ENCODE measurements at places on chromosomes 1 and 21.

DNA sequence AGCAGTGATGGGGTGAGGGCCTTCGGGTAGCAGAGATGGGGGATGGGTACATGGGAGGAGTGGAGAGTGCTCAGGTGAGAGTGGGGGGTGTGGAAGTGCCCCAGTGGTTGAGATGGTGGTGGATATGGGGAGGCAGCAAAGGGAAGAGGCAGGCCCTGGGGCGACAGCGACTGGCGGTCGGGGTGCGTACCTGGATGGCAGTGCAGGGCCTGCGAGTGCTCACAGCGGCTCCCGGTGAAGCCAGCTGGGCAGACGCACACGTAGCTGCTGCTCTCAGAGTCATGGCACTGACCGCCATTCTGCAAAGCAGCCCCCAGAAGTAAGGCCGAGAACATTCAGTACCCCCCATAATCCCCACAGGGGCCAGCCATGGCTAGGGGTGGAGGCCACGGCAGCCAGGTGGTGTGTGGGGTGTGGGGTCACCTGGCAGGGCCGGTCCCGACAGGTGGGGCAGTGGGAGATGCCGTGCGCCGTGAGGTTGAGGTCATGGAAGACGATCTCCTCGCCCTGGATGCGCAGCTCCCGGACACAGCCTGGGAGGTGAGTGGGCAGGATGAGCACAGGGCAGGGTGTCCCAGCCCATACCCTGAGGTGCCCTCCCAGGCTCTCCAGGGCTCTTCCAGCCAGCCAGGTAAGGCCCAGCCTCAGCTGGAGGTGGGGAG, 18.9 kb downstream of the LDLRAD2 start:
- no peak for DNase-seq

DNA sequence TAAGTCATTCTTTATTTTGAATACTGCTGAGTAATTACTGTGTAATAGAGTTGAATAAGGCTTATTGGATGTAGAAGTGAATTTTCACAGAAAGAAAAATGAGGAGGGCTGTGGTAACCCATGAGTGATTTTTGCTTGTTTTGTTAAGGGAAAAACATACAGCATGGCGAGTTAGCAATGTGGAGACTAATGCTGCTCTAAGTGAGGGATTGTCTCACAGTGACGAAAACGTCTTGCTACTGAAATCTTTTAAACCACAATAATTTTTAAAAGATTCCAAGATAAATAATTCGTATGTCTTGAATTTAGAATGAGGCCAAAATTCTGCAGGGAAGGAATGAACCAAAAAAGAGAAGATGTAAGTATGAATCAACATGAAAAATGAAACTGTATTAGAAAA, 16.2 kb upstream of the PLA2G4A start:
- DNase-seq: no peak

GRCh38 chr1:23533246-23534023, 2.4 kb upstream of the E2F2 start:
- no peak for DNase-seq

- no peak for DNase-seq
Observed at GRCh38 chr1:246572785-246573184, 6.5 kb downstream of the CNST start.

DNA sequence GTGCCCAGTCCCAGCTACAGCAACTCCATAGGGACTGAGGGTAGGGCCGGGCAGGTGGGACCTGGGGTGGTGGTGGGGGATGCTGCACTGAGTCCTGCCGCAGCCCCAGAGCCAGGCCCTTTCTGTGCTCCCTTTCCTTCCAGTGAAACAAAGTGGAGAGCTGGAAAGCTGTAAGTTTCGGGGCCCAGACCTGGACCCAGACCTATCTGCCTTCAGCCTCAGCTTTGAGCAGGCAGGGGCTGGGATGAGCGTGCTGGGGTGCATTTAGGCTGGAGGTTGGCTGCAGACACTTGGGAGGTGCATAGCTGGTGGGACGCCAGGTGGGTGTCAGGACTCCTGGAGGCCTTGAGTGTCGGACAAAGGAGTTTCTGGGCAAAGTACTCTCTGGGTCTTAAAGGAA, 92.7 kb upstream of the C1orf174 start:
- DNase-seq: no peak

DNA sequence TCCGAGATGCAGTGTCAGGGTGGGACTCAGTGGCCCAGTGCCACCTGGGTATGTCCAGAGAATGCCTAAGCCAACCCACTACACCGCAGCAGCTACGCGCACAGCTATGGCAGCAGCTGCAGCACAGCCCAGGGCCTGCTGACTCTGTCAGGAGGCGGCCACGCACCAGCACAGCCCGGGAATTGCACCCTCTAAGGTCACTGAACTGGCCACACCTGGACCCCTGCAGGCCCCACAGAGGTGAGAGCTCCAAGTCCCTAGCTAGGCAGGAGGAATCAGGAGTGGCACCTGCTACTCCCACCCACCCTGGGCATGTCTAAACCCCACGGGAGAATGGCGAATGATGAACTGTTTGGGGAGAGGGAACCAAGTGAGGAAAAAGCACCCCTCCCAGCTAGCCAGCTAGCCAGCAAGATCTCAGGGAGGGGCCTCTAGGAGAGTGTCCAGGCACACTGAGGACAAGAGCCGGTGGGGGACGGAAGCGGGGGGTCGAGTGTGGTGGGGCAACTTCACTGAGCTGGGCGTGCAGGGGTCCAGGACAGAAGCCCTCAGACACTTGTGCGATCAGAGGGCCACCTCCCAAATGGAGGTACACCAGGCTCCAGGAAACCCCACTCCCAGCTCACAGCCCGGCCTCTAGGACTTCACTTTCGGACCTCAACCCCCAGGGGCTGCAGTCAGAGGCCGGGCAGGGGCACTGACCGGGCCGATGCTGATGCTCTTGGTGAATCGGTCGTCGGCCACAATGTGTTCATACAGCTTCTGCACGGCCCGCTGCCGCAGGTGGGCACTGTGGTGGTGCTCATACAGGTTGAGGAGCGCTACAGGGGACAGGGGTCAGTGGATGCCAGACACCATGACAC, 13.9 kb downstream of the LSS start:
- DNase-seq: no peak

DNA sequence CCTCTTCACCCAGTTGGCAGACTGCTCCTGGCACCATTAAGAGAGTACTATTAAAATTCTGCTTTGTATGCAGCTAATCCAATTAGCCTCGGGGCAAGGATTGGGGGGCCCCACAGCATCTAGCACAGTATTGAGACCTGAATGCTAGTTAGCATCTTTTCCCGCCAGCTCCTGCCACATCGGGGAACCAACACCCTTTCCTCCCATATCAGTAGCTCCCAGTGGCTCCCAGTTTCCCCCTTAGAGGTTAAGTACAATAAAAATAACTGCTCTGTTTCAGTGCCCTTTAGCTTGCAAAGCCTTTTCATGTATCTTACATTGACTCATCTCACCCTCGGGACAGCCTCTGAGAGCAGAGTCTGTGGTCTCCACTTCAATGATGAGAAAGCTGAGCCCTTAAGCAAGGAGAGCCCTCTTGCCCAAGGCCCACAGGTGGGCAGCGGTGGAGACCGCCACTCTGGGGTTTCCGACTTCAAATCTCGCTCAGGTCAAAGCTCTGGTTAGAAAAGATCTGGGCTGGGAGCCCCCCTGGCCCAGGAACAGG, 4.2 kb upstream of the PMVK start:
- DNase-seq: no peak

DNA sequence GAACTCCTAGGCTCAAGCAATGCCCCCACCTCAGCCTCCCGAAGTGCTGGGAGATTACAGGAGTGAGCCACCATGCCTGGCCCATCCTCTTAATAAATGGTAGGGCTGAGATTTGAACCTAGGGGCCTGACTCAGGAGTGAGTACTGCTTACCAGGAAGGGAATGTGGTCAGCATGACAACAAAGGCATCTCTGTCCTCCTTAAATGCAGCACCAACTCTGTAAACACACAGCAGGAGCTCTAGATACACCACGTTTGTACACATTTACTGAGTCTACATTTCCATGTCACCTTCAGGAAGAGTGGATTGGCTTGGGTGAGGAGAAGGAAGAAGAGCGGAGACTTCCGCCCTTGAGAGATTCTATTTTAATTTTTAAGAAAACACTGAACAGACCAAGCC, 38.5 kb downstream of the HIVEP3 start:
- DNase-seq: no peak

- no peak for DNase-seq
Observed at GRCh38 chr1:5125208-5125607, 470.8 kb downstream of the AJAP1 start.

DNA sequence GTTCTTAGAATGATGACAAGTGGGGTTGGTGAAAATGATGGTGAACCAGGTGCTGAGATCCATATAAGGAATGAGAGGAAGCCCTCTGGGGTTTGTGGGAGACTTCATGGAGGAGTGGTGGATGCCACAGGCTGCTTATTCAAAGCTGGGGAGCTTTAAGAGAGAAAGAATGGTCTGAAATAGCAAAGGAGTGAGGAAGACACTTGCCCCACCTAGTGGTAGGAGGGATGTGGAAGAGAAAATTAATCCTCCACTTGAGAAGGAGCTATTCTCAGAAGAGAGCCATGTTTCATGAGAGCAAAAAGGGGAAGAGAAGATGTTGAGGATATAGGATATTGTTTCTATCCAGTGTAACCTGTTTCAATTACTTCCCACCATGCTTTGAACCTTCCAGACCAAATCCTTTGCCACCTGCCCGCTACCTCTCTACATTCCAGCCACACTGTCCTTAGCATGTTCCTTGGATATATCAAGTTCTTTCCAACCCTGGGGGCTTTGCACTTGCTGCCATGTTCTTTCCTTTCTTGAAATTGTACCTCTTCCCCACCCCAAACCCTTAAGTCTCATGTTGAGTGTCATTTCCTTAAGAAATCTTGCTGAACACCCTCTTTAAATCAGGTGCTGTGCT, 19.6 kb upstream of the ZNF648 start:
- DNase-seq: no peak

DNA sequence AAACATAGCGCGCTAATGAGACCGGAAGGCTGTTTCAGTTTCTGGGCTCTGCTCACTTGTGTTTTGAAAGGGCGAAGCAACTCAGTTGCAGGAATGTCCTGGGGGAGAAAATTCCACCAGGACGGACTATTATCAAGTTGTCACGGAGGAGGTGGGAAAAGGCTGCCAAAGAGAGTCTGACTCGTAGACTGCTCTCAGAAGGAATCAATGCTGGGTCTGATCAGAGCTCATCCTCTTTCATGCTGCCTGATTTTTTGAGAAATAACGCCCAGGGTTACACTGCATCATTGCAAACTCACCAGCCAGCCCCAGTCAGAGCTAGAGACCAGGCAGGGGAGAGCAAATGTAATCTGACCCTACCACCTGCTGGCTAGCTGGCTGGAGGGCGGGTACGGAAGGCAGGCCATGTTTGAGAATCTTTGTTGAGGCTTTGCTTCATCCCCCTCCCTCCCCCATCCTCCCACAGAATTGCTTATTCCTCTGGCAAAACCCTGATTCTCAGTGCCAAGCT, 36.4 kb upstream of the BCL9 start:
- no peak for DNase-seq

DNA sequence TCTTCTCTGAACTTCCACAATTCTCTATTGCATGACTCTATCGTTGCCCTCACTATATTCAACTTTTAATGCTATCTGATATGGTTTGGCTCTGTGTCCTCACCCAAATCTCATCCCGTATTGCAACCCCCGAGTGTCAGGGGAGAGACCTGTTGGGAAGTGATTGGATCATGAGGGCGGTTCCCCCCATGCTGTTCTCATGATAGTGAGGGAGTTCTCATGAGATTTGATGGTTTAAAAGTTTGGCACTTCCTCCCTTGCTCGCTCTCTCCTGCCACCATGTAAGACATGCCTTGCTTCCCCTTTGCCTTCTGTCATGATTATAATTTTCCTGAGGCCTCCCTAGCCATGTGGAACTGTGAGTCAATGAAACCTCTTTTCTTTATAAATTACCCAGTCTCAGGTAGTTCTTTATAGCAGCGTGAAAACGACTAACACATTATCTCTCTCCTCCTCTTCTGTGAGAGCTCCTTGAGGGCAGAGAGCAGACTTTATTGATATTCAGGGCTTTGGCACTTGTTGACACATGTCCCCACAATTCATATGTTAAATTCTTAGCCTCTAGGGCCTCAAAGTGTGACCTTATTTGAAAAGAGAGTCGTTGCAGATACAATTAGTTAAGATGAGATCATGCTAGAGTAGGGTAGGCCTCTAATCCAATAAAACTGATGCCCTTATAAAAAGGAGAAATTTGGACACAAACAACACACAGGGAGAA, 52.1 kb downstream of the ADCY10 start:
- no peak for DNase-seq

DNA sequence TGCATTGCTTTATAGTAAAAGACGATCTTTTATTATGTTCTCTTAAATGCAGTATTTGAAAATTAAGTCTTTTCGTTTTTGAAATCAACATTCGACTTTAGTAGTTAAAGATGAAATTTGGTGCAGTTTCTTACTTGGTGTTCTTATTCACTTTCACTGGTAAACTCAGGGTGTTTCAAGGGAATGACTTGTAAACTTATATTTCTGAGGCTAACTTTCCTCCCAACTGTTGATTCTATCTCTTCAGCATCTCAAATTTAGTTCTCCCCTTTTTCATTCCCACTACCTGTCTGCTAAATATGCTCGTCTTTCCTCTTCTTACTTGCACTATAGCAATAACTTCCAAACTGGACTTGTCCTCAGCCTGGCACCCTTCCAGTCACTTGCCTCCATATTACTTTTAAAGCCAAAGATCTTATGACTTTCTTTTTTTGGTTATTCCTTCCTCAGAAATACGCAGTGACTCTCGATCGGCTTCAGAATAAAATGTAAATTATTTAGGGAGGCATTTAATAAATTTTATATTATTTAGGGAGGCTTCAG, 988 bp downstream of the SLC35A3 start:
- no peak for DNase-seq

GRCh38 chr1:228989676-228989991, 254.4 kb downstream of the RHOU start:
- no peak for DNase-seq

GRCh38 chr1:42420911-42421585, 34.8 kb downstream of the ZMYND12 start:
- no peak for DNase-seq

DNA sequence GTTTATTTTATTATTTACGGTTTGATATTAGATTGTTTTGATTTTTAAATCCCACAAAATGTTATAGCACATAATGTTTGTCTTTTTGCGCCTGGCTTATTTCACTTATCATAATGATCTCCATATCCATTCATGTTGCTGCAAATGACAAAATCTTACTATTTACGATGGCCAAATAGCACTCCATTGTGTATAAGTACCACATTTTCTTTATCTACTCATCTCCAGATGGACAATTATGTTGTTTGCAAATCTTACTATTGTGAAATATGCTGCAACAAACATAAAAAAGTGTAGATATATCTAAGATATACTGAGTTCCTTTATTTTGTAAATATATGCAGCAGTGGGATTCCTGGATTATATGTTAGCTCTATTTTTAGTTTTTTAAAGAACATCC, 1568.3 kb downstream of the AMY1C start:
- no peak for DNase-seq

- no peak for DNase-seq
Observed at GRCh38 chr1:6497867-6498575, 6.6 kb upstream of the PLEKHG5 start.

All from activated T-cell treated with anti-CD3 and anti-CD28 coated beads for 4 hours (primary cell).